ENCODE measurements at places on chromosomes 11 and 22. TPM values are rescaled to one million over a fixed set of nuclear protein-coding genes. Genes with fewer than 3 reads are reported as not detected.

- no peak for DNase-seq
Observed at GRCh38 chr11:2178906-2179494, 7.4 kb upstream of the TH start.

- DNase-seq = no peak
Observed at GRCh38 chr11:45270946-45271716, 15.0 kb downstream of the SYT13 start.

Gene OR4D5
- polyA plus RNA-seq = not detected

- no peak for DNase-seq
Observed at GRCh38 chr11:113538451-113539412, 63.5 kb upstream of the DRD2 start.

DNA sequence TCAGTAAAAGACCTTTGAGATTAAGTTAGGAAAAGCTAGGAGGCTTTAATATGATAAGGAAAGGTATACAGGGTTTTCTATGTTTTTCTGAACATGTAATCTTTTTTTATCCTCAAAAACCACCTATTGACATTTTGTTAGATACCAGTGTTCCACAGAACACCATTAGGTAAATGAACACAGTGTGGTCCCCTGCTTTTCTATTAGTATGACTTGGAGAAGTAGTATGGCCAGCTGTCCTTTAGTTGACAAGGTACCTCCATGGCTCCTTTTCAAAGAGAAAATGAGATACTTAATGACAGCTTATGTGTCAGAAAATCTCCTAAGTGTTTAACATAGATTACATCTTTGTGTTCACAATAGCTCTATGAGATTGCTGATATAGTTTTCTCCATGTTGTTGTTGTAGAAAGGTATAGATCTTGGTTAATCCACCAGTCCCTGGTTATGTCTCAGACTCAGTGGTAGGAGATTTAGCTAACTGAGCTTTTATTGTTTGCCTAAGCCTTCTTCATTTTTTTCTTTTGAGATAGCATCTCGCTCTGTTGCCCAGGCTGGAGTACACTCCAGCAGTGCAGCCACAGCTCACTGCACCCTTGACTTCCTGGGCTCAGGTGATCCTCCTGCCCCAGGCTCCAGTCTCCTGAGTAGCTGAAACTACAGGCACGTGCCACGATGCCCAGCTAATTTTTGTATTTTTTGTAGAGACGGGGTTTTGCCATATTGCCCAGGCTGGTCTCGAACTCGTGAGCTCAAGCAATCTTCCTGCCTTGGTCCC is 46.0 kb downstream of the STIM1 start:
- DNase-seq = no peak

Gene TMA7B
- not detected for polyA plus RNA-seq

GRCh38 chr11:665062-665703 is 28.1 kb downstream of the DRD4 start:
- no peak for DNase-seq

Gene SLC25A1
- polyA plus RNA-seq = 42.6 TPM

DNA sequence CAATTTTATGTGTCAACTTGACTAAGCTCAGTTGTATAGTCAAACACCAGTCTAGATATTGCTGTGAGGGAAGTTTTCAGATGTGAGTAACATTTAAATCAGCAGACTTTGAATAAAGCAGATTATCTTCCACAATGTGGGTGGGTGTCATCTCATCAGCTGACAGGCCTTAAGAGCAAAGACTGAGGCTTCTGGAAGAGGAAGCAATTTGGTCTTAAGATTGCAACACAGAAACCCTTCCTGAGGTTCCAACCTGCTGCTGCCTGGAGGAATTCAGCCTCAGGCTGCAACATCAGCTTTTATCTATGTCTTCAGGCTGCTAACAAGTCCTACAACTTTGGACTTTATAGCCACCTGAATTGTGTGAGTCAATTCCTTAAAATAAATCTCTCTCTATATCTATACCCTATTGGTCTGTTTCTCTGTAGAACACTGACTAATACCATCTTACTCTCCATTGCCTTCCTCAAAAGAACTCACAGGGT is 277.2 kb upstream of the PLET1 start:
- DNase-seq = no peak

Gene OR52J3
- polyA plus RNA-seq = not detected

Gene POU2F3
- 0.05 TPM for polyA plus RNA-seq

- DNase-seq = no peak
Observed at GRCh38 chr11:83663988-83664387, 377.8 kb upstream of the CCDC90B start.

- no peak for DNase-seq
Observed at GRCh38 chr11:64583296-64584262, 7.4 kb upstream of the SLC22A12 start.

Gene HSPB2
- polyA plus RNA-seq = 5.0 TPM

GRCh38 chr11:103281301-103281700 is 172.1 kb downstream of the DYNC2H1 start:
- no peak for DNase-seq

GRCh38 chr11:70016666-70017367 is 61.3 kb upstream of the ANO1 start:
- DNase-seq = no peak

- no peak for DNase-seq
Observed at GRCh38 chr11:113571531-113571930, 96.3 kb upstream of the DRD2 start.

Gene ADORA2A
- 0.57 TPM for polyA plus RNA-seq

- peak; percentile 80 for DNase-seq
Observed at GRCh38 chr22:23180301-23180892, at the start of gene BCR. BCR (plus strand) TSS chr22:23180509; CDS start chr22:23180961, 452 bp downstream.

- DNase-seq = no peak
Observed at GRCh38 chr22:41501209-41501608, 32.3 kb downstream of the ACO2 start.

Gene NRIP3
- polyA plus RNA-seq = 0.24 TPM

GRCh38 chr11:3043315-3043871 is 13.8 kb downstream of the CARS1 start:
- no peak for DNase-seq

Gene KCNQ1
- 17.2 TPM for polyA plus RNA-seq

Gene SLC22A24
- polyA plus RNA-seq = not detected

DNA sequence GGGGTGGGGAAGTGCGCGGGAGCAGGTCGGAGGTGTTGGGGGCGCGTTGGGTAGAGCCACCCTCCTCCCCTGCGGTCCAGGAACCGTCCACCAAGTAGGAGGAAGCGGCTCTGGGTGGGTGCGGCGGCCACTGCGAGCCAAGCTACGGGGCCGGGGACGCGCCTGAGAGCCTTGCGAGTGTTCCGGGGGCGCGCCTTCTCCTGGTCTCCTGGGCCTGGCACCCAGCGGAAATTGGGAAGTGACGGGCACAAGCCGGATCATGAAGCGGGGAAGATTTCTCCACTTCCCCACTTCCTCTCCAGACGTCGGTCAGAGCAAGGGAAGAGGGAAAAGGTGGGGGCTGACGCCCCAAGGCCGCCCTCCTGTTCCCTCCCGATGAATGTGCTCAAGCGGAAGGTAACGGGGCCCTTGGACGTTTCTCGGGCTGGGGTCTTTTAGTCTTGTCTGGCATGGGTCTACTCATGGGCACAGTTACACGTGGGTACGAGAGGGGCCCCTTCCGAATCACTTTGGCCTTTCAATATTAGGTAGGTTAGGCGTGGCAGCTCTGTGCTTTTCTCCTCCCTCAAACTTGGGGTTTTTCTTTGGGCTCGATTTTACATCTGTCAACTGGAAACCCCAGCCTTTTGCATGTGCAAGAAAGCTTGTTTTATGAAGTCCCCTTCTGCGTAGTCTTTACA is 865 bp downstream of the RBM14 start:
- DNase-seq = no peak

Gene RIC3
- 10.6 TPM for polyA plus RNA-seq

Gene OR8G1
- not detected for polyA plus RNA-seq

Gene STK33
- 11.9 TPM for polyA plus RNA-seq
